ENCODE measurements at places on chromosomes 1 and 21.

DNA sequence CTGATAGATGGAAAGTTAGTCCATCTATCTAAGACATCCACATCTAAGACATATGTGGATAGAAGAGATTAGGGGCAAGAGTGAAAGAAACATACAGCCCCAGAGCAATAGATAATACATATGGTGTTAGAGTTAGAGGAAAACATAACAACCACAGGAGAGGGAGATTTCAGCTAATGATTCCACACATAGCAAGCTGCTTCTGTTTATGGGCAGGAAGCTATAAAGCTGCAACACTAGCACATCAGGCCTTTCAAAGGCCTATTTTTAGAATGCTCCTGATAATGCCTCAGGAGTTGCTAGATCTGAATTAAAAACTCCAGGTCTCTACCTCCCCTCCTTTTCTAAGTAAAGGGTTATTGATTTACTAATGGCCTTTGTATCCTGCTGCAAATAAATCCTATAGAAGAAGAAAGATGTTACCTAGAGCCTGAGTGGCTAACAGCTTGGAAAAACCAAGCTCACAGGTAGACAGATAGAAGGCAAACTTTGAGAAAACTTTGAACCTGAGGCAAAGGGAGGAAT lies 36.1 kb downstream of the BRINP2 start:
- H3K36me3 ChIP-seq = no peaks in the 10 kb centered on the region
- no peak overlapping the region for H3K4me3 ChIP-seq
- H3K27me3 ChIP-seq = peaks cover 2% of the 10 kb centered on the region
- no peaks in the 10 kb centered on the region for H3K4me1 ChIP-seq

DNA sequence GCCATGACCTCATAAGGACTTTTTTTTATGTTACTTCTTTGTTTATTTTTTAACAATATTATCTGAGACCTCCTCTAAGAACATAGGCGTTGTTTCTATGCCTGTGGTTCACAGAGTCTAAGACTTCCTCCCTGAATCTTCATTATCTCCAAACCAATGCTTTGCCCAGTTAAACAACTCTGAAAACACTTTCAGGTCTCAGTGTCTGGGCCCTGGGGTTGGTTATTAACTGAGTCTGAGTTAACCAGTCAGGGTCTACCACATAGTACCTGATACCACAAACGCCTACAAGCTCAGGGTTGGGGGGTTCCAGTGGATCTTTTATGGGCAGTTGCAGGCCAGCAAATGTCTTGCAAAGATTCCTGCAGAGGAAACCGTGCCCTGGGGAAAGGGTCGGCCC lies 138.2 kb downstream of the AJAP1 start:
- peaks cover 4% of the 10 kb centered on the region for H3K27me3 ChIP-seq
- no peaks in the 10 kb centered on the region for H3K36me3 ChIP-seq
- H3K4me1 ChIP-seq = peaks cover 8% of the 10 kb centered on the region
- no peak overlapping the region for H3K27ac ChIP-seq
- H3K4me3 ChIP-seq = no peak overlapping the region

DNA sequence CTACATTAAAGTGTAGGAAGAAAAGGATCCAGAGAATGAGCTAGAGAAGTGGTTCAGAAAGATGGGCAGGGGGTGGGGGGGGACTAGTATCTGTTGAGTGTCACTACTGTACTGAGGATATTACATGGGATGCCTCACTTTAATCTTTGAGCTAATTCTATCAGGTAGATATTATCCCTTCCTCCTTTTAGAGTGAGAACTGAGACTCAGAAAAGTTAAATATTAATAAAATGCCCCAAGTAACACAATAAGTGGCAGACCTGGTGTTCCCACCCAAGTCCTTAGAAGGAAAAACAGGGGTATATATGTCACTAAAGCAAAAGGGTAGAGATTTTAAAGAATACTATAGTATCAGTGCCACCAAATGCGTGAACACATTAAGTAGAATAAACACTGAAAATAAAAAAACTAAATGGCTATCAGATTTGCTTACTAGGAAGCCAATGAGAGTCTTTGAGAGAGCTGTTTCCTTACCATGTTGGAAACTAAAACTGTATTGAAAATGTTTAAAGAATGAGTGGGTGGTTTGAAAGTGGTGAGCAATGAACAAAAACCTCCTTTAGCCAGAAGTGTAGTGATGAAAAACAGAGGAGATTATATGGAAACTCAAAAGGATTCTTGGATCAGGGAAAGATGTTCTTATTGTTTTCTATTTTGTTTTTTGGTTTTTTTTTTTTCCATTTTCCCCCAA lies 230.8 kb downstream of the BARHL2 start:
- H3K36me3 ChIP-seq = no peaks in the 10 kb centered on the region
- H3K27ac ChIP-seq = no peak overlapping the region
- no peak for DNase-seq
- H3K27me3 ChIP-seq = peaks cover 3% of the 10 kb centered on the region
- no peaks in the 10 kb centered on the region for H3K4me1 ChIP-seq
- H3K4me3 ChIP-seq = no peak overlapping the region

GRCh38 chr1:162590101-162590500 lies 28.6 kb downstream of the UAP1 start:
- DNase-seq = no peak
- H3K4me1 ChIP-seq = no peaks in the 10 kb centered on the region
- H3K4me3 ChIP-seq = no peak overlapping the region
- H3K27ac ChIP-seq = no peak overlapping the region
- H3K36me3 ChIP-seq = peaks cover 28% of the 10 kb centered on the region
- H3K27me3 ChIP-seq = no peaks in the 10 kb centered on the region

- no peaks in the 10 kb centered on the region for H3K36me3 ChIP-seq
- no peak overlapping the region for H3K27ac ChIP-seq
- DNase-seq = no peak
- peaks cover 8% of the 10 kb centered on the region for H3K27me3 ChIP-seq
- no peak overlapping the region for H3K4me3 ChIP-seq
Observed at GRCh38 chr1:30715216-30715615, 8.2 kb downstream of the MATN1 start.

DNA sequence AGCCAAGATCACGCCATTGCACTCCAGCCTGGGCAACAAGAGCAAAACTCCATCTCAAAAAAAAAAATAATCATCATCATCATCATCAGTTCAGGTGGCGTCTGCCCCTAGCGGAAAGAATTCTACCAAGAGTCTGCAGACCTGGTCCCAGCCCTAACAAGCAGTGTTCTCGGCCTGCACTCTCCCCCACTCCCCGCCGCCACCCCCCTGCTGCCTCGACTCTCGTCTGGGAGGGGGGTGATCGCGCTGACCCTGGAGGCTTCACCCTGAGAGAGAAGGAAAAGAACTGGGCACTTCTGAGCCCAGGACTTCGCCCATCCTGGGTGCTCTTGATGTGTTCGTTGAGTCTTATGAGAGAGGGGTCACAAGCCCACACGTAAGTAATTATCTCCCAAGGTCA lies 160.1 kb upstream of the TMEM51 start:
- no peak overlapping the region for H3K4me3 ChIP-seq
- no peaks in the 10 kb centered on the region for H3K36me3 ChIP-seq
- H3K4me1 ChIP-seq = no peaks in the 10 kb centered on the region
- no peak overlapping the region for H3K27ac ChIP-seq

DNA sequence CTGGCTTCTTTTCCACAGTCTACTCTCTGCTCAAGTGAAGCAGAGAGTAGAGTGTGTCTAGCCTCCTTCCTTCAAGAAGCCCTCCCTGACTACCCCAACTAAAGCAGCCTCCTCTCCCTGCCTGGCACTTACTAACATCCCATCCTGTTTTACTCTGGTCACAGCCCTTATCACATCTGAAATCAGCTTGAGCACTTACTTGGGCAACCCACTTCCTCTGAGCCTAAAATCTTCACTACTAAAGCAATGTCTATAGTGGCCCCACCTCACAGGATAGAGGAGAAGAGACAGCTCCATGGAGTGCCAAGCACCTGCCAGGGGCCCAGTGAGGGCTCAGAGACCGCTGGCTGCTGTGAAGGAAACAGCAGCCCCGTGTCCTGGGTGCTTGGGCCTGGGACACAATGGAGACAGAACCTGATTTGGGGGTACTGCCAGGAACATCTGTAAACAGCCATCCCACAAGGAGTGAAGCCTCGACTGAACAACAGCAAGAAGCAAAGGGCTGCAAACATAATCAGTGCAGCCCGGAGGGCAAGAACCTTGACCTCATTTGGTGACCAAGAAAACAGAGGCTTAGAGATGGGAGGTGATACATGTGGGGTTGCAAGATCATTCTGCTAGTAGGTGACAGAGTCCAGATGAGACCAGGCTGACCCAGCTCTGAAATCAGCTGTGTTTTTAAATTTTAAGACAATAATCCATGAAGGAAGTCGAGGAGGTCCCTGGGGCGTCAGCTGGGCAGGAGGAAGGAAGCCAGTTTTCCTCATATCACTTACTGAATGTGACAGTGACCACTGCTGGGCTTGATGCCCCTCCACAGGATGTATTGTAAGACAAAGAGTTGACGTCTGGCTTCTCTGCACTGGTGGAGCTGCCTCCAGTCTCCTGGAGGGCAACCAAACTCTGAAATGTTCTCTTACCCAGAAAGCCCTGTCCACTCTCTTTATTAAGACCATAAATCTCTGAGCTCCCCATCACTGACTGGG lies 710.6 kb downstream of the MATN1 start:
- H3K27ac ChIP-seq = no peak overlapping the region
- H3K4me1 ChIP-seq = no peaks in the 10 kb centered on the region
- peaks cover 13% of the 10 kb centered on the region for H3K27me3 ChIP-seq

GRCh38 chr1:33342041-33342723 lies 21.3 kb upstream of the A3GALT2 start:
- no peak overlapping the region for H3K27ac ChIP-seq
- H3K27me3 ChIP-seq = no peaks in the 10 kb centered on the region
- no peak overlapping the region for H3K4me3 ChIP-seq
- H3K4me1 ChIP-seq = peaks cover 22% of the 10 kb centered on the region

GRCh38 chr1:43144237-43144636 lies 27.9 kb downstream of the EBNA1BP2 start:
- H3K4me1 ChIP-seq = no peaks in the 10 kb centered on the region
- H3K27ac ChIP-seq = no peak overlapping the region
- H3K27me3 ChIP-seq = peaks cover 32% of the 10 kb centered on the region
- H3K4me3 ChIP-seq = no peak overlapping the region

- H3K27me3 ChIP-seq = peaks cover 17% of the 10 kb centered on the region
- no peak overlapping the region for H3K27ac ChIP-seq
- no peak for DNase-seq
- H3K36me3 ChIP-seq = no peaks in the 10 kb centered on the region
Observed at GRCh38 chr1:201418461-201418860, 3.1 kb downstream of the TNNI1 start.

DNA sequence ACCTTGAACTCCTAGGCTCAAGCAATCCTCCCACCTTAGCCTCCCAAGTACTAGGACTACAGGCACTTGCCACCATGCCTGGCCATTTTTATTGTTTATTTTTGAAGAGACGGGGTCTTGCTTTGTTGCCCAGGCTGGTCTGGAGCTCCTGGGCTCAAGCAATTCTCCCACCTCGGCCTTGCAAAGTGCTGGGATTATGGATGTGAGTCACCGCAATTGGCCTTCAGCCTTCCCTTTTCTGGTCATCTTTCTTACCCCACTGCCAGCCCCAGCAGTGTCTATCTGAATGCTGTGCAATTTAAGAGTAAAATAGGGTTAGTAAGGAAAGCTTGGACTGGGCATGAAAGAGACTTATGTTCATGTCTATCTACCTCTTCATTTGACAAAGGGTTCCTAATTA lies 6.1 kb upstream of the KLF17 start:
- no peak overlapping the region for H3K4me3 ChIP-seq
- no peak overlapping the region for H3K27ac ChIP-seq
- no peaks in the 10 kb centered on the region for H3K36me3 ChIP-seq

GRCh38 chr1:203046984-203047630 lies 20.8 kb downstream of the PPFIA4 start:
- DNase-seq = no peak
- peaks cover 29% of the 10 kb centered on the region for H3K27me3 ChIP-seq
- no peaks in the 10 kb centered on the region for H3K36me3 ChIP-seq
- no peak overlapping the region for H3K4me3 ChIP-seq
- no peak overlapping the region for H3K27ac ChIP-seq

DNA sequence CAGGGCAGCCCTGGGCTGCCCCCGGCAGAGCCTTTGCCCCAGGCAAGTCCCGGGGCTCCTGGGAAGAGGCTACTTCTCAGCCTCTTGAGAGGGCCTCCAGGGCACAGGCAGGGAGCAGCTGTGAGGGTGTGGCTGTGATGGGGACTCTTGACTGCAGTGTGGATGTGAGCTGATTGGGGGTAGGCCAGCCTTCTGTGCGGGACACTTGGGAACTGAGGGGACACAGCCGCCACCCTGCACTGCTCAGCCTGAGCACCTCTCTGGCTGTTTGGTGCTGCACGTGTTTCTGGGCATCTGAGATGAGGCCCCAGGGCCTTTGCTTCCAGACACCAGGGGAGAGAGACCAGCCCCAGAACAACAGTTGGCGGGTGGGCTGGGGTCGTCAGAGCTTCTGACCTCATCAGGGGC lies 62.1 kb downstream of the SKI start:
- peak overlapping the region; percentile 84 for H3K27ac ChIP-seq
- H3K4me1 ChIP-seq = peaks cover 33% of the 10 kb centered on the region
- no peaks in the 10 kb centered on the region for H3K27me3 ChIP-seq
- no peak for DNase-seq
- H3K4me3 ChIP-seq = peak overlapping the region; percentile 84

- peaks cover 3% of the 10 kb centered on the region for H3K27me3 ChIP-seq
- H3K4me3 ChIP-seq = no peak overlapping the region
- peaks cover 5% of the 10 kb centered on the region for H3K4me1 ChIP-seq
- no peaks in the 10 kb centered on the region for H3K36me3 ChIP-seq
Observed at GRCh38 chr1:246703581-246703980, 20.6 kb upstream of the SCCPDH start.

DNA sequence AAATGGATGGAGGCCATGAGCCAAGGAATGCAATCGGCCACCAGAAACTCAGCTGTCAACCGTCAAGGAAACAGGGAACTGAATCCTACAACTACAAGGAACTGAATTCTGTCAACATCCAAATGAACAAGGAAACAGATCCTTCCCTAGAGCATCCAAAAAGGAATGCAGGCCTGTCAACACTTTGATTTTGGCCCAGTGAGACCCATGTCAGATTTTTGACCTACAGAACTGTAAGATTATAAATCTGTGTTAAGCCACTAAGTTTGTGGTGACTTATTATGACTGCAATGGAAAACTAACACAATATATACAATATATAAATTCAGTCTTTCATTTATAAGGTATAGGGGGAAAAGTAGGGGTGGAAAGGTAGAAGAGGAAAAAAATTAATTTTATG lies 55.3 kb downstream of the SHCBP1L start:
- H3K36me3 ChIP-seq = no peaks in the 10 kb centered on the region
- H3K4me1 ChIP-seq = no peaks in the 10 kb centered on the region
- H3K4me3 ChIP-seq = no peak overlapping the region
- no peak for DNase-seq
- H3K27me3 ChIP-seq = no peaks in the 10 kb centered on the region

Measured in memory B cell (primary cell).